Left ventricle myocardium inferior (tissue), 1 donor: ENCODE measurements at places on chromosomes 6 and 20. TPM values are rescaled to one million over a fixed set of nuclear protein-coding genes. Genes with fewer than 3 reads are reported as not detected.
A peak's percentile ranks its signal among the peaks of the same experiment; 100 is the strongest.

DNA sequence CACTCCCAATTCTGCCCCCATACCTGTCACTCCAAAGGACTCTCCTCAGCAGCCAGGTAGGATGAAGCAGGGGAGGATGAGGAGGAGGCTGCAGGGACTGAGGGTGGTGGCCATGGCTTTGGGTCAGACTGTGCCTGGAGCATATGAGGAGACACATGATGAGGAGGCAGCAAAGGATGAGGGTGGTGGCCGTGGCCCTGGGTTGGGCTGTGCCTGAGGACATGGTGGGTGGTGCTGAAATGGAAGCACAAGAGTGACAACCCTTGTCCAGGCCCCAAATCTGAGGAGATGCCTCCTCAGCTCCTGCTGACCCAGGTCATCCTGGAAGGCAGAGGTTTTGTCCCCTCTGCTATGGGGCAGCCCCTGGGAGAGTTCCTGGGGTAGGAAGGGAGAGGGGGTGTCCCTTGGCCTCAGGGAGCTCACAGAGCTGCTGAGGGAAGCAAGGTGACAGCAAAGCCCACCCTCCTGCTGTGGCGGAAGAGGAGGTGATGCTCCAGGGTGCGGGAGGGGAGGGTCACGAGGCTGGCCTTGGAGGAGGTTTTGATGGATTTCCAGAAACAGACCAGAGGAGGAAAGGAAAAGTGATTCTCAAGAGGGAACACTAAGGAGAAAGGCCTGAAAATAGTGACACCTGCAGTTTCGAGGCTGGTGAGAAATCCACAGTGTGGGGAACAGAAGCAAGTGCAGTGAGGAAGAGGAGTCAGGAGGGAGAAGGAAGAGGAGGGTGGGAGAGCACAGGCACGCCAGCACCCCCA is 4.6 kb downstream of the RAET1G start:
- H3K36me3 ChIP-seq, result no peaks in the 10 kb centered on the region
- peaks cover 15% of the 10 kb centered on the region for H3K27me3 ChIP-seq
- DNase-seq, result no peak
- peaks cover 12% of the 10 kb centered on the region for H3K4me1 ChIP-seq

GRCh38 chr6:110514818-110515217 is 38.4 kb upstream of the SLC22A16 start:
- H3K27ac ChIP-seq, result no peak overlapping the region
- DNase-seq, result no peak
- peaks cover 13% of the 10 kb centered on the region for H3K4me1 ChIP-seq
- peaks cover 4% of the 10 kb centered on the region for H3K27me3 ChIP-seq
- H3K36me3 ChIP-seq, result no peaks in the 10 kb centered on the region

DNA sequence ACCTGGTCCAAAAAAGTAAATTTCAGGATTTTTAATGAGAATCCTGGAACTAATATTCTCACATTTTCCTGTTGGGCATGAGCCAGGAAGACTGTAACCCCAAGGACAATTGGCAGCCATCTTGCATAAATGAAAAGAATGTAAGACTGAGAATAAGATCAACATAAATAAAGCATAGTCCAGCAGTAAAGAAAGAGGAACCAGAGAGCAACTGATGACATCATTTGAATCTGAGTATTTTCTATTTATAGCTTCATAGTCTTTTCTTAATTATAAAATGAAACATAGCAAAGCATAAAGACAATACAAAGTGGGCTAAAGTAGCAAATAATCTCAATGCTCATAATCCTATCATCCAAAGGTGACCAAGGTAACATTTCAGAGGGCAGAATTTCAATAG is 26.6 kb upstream of the FBXL4 start:
- H3K4me3 ChIP-seq, result no peak overlapping the region
- no peak overlapping the region for H3K27ac ChIP-seq
- no peaks in the 10 kb centered on the region for H3K27me3 ChIP-seq
- peaks cover 32% of the 10 kb centered on the region for H3K4me1 ChIP-seq
- no peak for DNase-seq
- H3K36me3 ChIP-seq, result no peaks in the 10 kb centered on the region

DNA sequence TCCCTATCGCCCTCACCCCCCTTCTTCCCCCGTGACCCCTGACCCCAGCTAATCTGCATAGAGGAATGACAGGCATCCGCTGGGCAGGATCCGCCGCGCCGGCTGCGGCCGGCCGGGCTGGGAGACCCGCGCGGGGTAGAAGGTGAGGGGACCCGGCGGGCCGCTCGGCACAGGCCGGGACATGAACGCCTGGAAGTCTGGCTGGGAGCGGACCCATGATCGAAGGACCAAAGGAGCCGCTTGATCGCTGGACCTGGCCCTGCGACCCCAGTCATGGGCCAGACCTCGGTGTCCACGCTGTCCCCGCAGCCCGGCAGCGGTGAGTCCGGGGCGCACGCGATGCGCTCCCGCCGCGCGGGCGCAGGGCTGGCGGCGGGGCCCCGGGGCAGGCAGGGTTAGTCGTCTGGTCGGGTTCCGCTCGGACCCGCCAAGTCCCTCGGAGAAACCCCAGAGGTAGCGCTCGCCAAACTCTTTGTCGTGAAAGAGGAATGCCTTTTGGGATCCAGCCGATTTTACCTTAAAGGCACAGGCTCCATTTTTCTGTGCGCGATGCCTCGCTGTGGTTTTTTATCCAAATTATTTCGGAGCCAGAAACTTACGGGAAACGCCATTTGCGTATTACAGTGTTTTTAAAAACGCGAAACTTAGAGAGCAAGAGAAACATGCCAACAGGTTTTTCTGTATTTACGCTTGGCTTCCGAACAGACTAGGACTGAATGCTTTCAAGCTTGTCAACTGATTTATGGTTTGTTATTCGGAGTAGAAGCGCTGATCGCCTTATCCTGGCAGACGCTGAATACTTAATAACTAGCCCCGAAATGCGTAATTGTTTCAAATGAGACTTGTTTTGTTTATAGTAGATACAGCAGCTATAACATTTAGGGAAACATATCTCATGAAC is at the start of gene PHACTR2:
PHACTR2 (plus strand) TSS at position 75 of the 901 bp plus-strand sequence; CDS start at position 274, 199 bp downstream.
- H3K4me3 ChIP-seq, result peak within 1 kb of the TSS; percentile 86
- peak; percentile 80 for DNase-seq
- peak within 1 kb of the TSS; percentile 98 for H3K27ac ChIP-seq
- no peaks in the 10 kb centered on the region for H3K27me3 ChIP-seq
- no peaks in the 10 kb centered on the region for H3K36me3 ChIP-seq

DNA sequence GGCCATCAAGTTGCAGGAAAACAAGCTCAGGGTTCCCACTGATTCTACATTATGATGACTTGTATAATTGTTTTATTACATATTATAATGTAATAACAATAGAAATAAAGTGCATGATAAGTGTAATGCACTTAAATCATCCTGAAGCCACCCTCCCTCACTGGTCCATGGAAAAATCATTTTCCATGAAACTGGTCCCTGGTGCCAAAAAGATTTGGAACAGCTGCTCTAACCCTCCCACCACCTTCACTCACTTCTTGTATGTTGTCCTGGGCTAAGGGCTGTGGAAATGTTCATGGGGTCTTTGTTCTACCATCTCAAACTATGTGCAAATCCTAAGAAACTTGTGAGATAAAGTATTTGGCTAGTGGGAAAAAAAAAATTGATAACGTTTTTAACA is 133.8 kb downstream of the LRRC1 start:
- H3K36me3 ChIP-seq, result no peaks in the 10 kb centered on the region
- no peak overlapping the region for H3K4me3 ChIP-seq
- peak overlapping the region; percentile 57 for H3K27ac ChIP-seq
- H3K27me3 ChIP-seq, result no peaks in the 10 kb centered on the region

DNA sequence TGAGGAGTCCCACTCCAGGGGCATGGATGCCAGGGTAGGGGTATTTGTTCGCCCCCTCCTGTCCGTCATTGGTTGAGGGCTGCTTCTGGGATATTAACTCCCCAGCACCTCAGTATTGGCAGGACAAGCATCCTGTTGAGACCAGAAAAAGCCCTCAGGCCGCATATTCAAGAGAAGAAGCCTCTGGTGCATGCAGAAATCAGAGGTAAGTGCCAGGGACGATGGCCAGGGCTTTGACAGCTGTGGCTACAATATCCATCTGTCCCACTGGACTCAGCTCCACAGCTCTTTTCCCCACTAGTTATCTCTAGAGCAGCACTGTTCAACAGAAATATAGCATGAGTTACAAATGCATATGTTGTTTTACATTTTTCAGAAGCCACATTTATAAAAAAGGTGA is 651.3 kb downstream of the KIF16B start:
- H3K4me1 ChIP-seq, result no peaks in the 10 kb centered on the region
- no peak overlapping the region for H3K4me3 ChIP-seq
- H3K36me3 ChIP-seq, result no peaks in the 10 kb centered on the region
- no peak for DNase-seq
- H3K27me3 ChIP-seq, result no peaks in the 10 kb centered on the region

DNA sequence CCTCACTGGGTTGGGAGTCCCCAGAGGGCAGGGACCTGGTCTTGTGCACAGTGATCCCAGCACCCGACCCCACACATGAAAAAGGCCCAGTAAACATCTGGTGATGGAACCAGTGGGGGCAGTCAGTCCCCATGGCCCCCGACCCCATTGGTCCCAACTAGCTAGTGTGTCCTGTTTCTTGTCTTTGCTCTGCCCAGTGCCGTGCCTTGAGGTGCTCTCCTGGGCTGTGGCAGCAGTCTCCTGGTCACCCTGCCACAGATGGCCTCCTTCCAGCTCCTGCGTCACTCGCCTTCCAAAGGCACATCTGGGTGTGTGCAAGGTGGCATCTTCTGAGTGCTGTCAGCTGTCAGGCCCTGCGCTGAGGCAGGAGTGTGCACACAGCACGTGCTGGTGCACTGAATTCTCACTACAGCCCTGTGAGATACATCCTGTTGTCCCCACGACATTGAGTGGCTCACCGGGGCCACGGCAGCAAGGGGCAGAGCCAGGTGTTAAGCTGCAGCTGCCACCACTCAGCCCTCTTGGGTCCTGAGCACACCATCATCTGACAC is 3.9 kb downstream of the NPEPL1 start:
- no peak overlapping the region for H3K27ac ChIP-seq
- peak; percentile 7 for DNase-seq
- H3K36me3 ChIP-seq, result peaks cover 53% of the 10 kb centered on the region

DNA sequence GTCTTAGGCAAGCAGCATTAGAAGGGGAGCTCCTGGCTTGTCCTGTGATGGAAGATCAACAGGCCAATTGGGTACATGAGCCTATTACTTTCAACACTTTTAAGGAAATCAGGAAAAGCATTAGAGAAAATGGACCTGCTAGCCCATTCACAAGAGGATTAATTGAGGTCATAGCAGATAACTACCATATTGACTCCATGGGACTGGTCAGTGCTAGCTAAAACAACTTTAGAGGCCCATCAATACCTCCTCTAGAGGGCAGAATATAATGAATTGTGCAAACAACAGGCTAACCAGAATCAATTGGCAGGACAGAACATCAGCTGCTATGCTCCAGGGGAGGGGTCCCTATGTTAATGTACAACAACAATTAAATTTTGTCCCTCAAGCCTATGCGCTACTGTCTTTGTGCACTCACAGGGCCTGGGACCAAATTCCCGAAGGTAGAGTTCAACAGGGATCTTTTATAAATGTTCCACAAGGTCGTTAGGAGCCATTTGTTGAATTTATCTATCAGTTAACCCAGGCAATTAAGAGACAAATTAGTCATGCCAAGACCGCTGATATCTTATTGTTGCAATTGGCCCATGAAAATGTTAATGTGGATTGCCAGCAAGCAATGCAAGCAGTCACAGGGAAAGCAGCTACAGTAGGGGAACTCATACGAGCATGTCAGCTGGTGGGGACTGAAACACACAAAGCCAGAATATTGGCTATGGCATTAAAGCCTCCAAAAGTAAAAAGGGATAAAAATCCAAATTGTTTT is 106.6 kb upstream of the BTN3A2 start:
- no peaks in the 10 kb centered on the region for H3K36me3 ChIP-seq
- no peak overlapping the region for H3K4me3 ChIP-seq
- H3K27me3 ChIP-seq, result peaks cover 93% of the 10 kb centered on the region
- no peaks in the 10 kb centered on the region for H3K4me1 ChIP-seq
- no peak for DNase-seq

GRCh38 chr6:117463762-117464665 is 18.5 kb upstream of the DCBLD1 start:
- DNase-seq, result no peak
- H3K27me3 ChIP-seq, result no peaks in the 10 kb centered on the region
- no peaks in the 10 kb centered on the region for H3K4me1 ChIP-seq
- H3K4me3 ChIP-seq, result no peak overlapping the region

DNA sequence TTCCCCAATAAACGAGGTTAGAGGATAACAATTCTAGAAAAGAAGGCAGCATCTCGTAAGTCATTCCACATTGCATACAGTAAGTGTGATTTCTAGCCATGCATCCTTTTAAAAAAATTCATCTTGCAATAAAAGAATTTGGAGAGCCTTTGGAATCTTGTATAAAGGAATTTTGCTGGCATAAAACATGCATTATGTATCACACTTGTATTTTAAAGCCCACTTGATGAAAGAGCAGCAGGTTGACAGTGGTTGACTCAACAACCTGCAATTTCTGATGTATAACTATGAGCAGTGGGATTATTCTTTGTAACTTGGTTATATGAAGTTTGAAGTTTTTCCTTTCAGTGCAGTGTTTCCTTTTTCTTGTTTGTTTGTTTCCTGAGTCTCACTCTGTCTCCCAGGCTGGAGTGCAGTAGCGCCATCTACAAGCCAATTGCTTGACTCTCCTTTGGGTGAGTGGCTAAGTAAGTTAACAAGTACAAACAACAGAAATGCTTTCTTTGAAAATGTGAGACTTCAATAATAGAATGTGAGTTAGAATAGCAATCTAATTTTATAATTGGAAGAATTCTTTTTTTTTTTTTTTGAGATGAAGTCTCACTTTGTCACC is 39.9 kb downstream of the JARID2 start:
- H3K36me3 ChIP-seq, result no peaks in the 10 kb centered on the region

DNA sequence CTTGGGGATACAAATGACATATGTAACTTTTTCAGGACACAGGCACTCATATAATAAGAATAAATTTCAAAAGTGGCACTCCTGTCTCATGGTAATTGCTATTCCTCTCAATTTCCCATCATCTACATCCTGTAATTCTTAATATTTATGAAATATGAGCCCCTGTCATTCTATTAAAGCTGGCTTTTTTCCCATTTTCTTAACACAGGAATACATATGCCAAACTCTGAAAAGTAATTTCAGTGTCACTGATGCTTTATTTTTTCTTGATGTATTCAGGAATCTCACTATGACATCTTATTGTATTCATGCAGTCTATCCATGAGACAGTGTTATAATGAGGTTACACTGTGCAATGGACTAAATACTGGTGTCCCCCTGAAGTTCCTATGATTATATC is 24.3 kb upstream of the FKBP1C start:
- no peak for DNase-seq
- no peaks in the 10 kb centered on the region for H3K27me3 ChIP-seq
- H3K36me3 ChIP-seq, result no peaks in the 10 kb centered on the region
- no peaks in the 10 kb centered on the region for H3K4me1 ChIP-seq

Gene IFT52
- total RNA-seq, result 6.6 TPM

Gene SYTL3
- 11.2 TPM for total RNA-seq

Gene CNPY3
- 20.1 TPM for total RNA-seq

Gene HLA-DOB
- not detected for total RNA-seq

Gene ACSS1
- total RNA-seq, result 159 TPM

Gene SLC35F1
- total RNA-seq, result 6.4 TPM

Gene SPACA1
- total RNA-seq, result not detected

Gene PAQR8
- 2.0 TPM for total RNA-seq

Gene THBD
- total RNA-seq, result 13.8 TPM

Gene RAD21L1
- total RNA-seq, result not detected

Gene HDGFL1
- total RNA-seq, result not detected
